Renal cortical epithelial cell (primary cell): ENCODE measurements at places on chromosomes 3 and 15.
A peak's percentile ranks its signal among the peaks of the same experiment; 100 is the strongest.

DNA sequence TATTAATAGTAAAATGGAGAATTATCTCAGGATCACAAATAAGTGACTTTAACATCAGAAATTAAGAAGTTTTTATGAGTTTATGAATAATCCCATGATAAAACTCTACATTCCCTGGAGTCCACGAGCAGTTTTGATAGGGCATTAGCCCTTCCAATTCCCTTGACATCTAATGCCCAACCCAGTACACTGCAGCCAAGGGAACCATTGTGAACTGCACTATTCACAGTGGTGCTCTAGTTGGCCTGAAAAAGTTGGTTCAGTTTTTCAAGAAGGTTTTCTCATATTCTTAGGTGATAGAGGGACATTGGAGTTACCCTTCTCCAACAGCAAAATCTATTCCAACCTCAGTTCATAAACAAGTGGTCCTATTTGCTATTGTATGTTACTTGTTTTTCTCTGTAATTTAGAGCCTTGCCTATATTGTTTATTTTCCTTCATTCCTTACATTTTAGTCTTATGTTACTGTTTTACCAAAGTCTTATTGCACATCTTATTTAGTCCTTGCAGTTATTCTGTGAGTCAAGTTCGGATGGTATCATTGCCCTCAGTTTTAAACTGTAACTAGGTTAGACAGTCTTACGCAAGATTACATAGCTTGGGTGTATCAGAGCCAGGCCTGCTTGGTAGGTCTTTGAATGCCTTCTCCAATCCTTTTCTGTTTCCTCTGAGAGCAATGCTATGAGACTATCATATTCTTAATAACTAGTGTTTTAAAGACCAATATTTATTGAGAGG is 57.9 kb upstream of the SAMMSON start:
- DNase-seq: peak; percentile 96

DNA sequence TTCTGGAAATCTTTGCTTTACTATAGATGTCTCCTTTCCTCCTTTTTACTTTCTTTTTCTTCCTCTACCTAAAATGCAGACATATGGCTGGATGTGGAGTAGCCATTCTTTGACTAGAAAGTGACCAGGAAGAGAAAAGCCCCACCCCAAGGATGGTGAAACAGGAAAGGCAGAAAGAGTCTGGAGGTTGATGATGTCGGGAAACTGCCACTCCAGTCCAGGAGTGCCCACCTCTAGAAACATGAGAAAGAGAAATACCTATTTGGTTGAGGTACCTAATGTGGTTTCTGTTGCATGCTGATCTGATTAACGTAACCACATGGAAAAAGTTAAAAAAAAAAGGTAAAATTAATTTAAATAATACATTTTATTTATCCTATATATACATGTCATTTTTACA is 55.2 kb upstream of the SSR3 start:
- no peak for DNase-seq

- DNase-seq: peak; percentile 55
Observed at GRCh38 chr15:49627407-49627877, 6.6 kb downstream of the DTWD1 start.

- no peak for DNase-seq
Observed at GRCh38 chr15:57528940-57529565, 62.7 kb upstream of the MYZAP start.

DNA sequence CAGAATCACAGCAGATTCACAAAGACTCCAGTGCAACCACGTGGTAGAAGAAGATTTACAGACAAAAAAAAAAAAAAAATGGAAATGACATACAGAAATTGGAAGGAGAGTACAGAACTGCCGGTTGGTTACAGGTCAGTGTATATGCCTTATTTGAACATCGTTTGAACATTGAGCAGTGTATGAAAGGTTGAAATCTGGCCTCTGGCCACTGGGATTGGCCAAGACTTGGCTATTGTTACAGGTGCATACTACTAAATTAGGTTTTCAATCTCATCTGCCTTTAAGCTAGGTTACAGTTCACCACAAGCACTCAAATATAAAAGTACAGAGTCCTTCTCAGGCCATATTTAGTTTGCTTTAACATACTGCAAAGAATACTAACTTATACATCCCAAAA is 59.8 kb downstream of the THBS1 start:
- DNase-seq: no peak

DNA sequence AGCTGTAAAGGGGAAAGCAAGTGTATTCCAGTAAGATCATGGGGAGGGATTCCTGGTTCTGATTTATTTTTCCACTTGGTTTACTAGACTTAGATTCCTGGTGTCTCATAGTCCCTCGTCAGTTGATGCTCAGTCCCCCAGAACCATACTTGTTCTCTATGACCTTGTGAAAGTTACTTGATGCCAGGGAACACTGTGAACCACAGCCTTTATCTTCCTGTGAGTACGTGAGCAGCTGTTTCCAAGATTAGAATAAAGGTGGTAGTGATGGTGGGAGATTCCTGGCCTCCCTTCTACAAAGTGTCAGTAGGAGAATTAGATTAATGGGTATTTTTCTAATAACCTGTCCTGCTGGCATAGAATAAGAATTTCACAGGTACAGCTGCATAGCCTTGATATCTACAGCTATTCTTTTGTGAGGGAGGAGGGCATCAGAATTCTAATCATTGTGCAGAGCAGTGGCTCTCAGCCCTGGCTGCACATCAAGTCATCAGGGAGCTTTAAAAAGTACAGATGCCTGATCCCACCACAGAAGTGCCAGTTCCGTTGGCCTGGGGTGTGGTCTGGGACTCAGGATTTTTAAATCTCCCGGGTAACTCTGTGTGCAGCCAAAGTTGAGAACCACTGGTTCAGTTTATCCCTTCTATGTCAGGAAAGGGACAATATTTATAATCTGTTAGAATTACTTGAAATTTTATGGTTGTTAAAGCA is 20.0 kb downstream of the GPD1L start:
- no peak for DNase-seq

GRCh38 chr3:56810577-56811545 is 9.1 kb upstream of the ARHGEF3 start:
- DNase-seq: no peak

DNA sequence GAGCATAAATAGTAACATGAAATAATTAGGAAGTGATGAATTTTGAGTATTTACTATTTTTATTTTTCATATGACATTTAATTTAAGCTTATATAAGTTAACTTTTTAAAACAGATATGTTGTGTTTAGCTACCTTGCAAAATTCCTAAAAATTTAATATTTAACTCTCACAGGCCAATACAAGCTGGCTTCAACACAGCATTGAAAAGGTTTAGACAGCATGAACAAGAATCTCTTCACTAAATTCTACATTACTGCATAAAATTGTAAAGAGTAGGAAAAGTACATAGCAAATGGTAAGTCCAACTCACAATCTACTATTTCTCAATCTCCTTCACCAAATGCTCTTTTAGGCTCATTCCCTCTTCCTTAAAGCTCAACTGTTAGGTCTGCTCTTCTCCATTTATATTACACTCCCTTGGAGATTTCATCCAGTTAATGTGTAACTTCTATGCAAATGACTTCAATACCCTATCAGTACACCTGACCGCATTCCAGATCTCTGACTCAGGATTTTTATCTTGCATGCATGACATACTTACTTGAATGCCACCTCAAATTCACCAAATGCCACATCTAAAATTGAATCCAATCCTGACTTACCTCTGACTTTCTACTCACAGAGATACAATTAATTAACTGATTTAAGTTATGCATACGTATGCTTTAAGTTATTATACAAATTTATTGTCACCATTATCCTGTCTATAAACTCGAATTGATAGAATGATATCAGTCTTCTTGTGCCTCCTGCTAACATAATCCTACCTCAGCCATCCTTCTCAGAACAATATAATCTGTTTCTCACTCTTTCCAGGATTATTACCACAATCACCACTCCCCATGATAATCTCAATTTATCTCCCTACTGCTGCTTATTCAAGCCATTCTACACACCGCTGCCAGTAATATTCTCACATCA is 127.0 kb downstream of the STAG1 start:
- DNase-seq: peak; percentile 98

- DNase-seq: no peak
Observed at GRCh38 chr3:112053229-112053628, 18.7 kb downstream of the TMPRSS7 start.

DNA sequence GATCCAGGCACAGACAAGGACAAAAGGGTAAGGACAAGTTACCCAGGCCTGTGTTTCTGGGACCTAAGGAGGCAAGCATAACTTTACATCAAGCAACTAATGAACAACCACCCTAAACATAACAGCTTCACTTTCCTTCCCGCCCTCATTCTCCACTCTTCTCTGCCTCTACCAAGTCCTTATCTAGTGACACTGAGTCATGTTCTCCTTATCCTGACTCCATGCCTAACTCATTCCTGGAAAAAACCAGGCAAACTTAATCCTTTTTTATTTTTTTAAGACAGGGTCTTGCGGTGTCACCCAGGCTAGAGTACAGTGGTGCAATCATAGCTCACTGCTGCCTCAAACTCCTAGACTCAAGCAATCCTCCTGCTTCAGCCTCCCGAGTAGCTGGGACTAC is 44.5 kb downstream of the TMEM44 start:
- DNase-seq: no peak

DNA sequence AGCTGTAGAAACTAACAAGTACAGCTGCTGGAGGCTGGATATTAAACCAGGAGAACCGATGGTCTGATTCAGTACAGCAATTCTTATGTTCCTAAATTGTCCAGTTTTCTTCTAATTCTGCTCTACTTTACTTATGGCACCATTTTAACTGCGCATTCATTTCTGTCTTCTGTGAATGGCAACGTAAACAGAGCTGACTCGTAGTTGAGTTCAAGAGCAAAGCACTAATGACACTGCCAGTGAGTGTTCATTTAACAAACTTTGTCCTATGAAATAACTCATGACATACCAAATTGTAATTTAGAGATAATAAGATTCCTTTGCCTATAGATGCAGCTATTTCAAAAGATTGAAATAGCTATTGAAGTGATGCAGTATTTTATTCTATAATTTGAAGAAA is 48.7 kb downstream of the BCHE start:
- no peak for DNase-seq

DNA sequence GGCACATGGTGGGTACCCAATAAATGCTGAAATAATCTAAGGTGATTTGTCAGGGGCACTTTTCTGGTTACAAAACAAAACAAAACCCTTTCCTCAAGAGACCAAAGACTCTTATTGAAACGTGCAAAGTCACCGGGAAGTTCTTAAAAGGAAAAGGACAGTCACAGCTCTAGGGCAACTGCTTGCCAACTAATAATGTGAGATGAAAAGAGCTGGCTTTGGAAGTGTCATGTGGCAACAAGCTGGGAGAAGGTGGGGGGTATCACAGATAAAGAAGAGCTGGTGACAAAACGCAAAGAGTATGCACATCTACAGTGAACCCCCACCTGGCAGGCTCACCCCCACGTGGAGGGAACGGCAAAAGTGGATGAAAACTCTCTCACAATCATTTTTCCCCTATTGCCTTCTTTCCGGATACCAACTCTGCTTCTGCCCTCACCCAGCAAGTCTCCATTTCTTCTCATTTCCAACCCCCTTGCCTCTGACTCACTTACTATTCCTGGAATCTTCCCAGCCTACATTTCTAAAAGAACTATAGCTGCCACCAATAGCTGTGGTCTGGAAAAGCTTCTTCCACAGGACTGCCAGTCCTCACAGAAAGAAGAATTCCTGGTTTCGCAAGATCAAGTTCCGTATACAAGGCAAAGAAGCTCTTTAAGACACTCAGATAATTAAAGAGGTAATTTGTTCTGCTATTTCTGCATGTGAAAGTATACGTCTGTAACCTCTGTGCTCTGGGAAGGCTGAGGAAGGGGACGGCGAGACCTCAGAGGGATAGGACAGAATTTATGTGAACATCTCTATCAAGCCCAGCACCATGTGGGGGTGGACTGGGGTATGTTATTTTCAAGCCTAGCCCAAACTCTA is 21.8 kb upstream of the ANPEP start:
- DNase-seq: peak; percentile 97

GRCh38 chr3:39750712-39751111 is 58.7 kb upstream of the MYRIP start:
- DNase-seq: no peak

DNA sequence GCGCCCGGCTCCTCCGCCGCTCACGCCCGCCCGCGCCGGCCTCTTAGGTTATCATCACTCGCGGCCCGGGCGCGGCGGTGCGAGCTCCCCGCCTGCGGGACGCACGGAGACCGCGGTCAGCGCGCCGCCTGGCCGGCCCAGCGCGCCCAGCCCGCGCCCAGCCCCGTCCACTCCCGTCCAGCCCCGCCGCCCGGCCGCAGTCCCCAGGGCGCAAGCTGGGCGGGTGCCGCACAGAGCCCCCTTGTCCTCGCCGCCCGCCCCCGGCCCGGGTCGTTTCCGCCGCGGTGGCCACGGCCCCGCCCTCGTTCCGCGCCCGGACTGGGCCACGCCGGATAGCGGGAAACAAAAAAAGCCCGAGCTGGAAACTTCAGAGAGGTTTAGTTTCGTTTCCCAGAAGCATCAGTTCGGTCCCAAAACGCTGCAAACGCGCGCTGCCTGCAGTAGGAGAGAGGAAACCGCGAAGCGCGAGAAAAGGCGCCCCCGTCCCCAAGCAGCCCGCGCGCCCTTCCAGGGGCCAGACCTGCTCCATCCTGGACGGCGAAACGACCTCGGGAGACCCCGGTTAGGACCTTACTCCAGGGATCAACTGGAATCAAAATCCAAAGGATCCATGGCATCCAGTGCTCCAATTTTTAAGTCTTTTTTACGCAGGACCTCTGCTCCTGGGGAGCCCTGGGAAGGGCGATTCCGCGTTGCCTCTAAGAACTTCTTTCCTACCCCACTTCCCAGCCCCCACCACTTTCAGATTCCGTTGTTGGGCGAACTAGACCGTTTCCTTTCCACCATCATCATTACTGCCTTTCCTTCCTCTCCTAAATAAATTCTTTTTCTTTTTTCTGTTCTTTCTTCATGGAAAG is at the start of gene ATP10A:
Gene ATP10A, minus strand, starts transcription at position 217 of the 857 bp plus-strand sequence. CDS start 231 bp downstream, outside the sequence.
- DNase-seq: no peak

GRCh38 chr15:59177317-59177660 is 29.4 kb upstream of the LDHAL6B start:
- no peak for DNase-seq

DNA sequence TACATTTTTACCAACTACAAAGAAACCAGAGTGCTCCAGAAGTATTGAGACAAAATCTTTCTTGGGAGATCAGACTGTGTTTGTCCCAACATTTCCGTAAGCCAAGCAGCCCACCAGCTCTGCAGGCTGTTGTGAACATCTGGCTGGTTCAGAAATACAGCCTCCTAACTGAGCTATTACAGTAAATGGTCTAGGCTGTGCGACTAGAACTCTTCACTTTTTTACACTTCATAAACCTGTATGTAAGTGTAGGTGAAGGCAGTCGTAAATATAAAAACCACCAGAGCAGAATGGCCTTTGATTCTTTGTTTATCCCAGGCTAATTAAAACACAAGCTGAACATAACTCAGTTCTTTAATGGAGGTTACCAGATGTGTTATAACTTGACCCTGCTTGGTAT is 235.3 kb downstream of the ARRDC4 start:
- DNase-seq: no peak

GRCh38 chr3:155233213-155233612 is 60.3 kb downstream of the STRIT1 start:
- peak; percentile 90 for DNase-seq

GRCh38 chr3:5051772-5052171 is 70.3 kb upstream of the ARL8B start:
- DNase-seq: peak; percentile 30
